ENCODE measurements at places on chromosomes 5 and 9.

- DNase-seq = no peak
Measured at GRCh38 chr9:81268048-81268447, 421.3 kb downstream of the TLE1 start.

DNA sequence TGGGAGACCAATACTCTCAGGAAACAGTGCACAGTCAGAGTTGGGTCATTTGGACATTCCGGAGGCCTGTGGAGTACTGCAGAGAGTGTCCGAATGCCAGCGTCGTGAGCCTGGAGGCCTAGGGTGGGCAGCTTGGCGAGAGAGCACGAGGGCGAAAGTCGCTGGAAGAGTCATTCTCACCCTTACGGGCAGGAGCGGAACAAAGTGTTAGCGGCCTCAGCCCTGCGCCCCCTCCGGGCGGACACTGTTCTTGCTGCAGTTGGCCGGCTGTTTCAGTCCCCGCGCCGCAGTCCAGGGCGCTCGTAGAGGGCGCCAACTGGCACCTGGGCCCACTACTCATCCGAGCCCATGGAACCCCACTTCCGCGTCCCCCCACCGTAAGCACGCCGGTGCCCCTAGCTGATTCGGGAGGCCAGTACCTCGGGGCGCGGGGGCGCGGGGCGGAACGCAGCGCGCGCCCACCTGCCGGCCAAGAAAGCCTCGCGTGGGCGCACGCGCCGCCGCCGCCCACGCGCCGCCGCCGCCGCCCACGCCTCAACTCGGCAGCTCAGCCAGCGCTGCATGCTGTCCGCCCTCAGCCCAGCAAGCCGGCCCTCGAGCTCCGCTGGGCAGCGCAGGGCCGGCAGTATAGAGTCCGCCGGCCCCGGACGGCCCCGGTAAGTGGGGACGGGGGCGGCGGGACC, 99.7 kb upstream of the CCL21 start:
- DNase-seq = peak; percentile 53

GRCh38 chr5:9072701-9073100, 473.2 kb downstream of the SEMA5A start:
- DNase-seq = no peak

GRCh38 chr9:97425973-97426336, 14.1 kb downstream of the TDRD7 start:
- no peak for DNase-seq

- DNase-seq = no peak
Measured at GRCh38 chr5:124956471-124957029, 210.1 kb upstream of the ZNF608 start.

- DNase-seq = no peak
Measured at GRCh38 chr5:115396688-115397087, 100.2 kb upstream of the CCDC112 start.

GRCh38 chr9:131167936-131168335, 42.5 kb downstream of the NUP214 start:
- DNase-seq = no peak

DNA sequence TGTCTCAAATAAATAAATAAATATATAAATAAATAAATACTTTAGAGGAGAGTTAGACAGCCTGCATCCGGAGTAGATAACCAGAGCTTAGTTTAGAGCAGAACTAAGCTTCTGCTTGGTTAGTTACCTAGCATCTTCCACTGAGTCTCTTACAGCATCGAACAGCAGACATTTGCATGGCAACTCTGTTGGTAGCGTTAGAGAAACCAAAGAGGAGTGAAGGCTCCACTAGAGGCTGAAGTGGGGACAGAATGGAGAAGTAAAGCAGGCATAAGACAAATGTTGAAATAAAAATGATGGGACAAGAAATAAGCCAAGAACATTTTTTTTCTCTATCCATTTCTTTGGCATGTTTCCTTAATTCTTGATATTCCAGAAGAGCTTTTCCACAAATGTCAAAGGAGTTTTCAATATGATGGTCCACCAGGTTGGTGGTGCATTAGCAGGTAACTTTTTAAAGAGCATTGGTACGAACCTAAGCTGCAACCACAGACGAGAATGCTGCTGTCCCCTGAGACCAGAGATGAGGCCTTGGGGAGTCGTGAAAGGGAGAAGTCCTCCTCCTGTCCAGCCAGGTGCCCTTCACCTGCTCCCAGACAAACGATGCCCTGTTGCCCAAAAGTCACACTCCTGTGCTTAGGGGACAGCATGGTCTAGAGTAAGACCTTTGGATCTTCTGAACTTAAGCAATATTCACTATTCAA, 438.3 kb downstream of the DIRAS2 start:
- no peak for DNase-seq

GRCh38 chr9:28341913-28342312, 768.6 kb upstream of the C9orf72 start:
- DNase-seq = no peak
